Stimulated activated CD4-positive, alpha-beta T cell treated with anti-CD3 and anti-CD28 coated beads, Interleukin-2, amount 100 ng/mL, for 4 hours (primary cell): ENCODE measurements at places on chromosomes 2 and 18.

DNA sequence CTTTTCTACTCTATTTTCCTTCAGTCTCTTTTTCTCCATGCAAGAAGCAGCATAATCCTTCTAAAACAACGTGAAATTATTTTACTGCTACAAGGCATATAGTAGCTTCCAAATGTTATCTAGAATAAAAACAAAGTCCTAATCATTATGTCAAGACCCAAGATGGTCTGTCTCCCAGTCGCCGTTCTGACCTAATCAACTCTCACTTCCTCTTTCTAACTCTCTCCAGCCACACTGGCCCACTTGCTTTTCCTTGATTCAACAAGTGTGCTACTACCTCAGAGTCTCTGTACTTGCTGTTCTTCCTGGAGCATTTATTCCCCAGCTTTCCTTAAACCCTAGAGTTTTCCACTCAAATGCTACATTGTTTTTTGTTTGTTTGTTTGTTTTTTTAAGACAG, 1491.2 kb downstream of the LRP1B start:
- no peak for DNase-seq

GRCh38 chr2:36562973-36563532, 34.9 kb downstream of the FEZ2 start:
- DNase-seq = no peak

DNA sequence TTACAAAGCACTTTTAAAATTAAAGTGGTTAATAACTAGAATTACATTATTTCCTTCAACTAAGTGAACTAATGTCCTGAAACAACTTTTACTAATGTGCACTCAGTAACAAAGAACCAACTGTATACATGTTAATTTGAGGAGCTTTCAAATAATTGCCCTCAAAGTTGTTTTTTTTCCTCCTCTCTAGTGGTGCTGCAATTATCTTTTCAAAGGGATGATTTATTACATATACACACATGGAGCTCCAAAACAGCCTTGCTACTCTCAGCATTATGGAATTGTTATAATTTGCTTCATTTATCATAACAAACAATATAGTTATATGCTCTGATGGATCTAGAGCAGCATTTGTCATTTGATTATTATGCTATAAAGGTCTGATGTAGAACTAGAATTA, 246.3 kb upstream of the RASGRP3 start:
- DNase-seq = no peak

DNA sequence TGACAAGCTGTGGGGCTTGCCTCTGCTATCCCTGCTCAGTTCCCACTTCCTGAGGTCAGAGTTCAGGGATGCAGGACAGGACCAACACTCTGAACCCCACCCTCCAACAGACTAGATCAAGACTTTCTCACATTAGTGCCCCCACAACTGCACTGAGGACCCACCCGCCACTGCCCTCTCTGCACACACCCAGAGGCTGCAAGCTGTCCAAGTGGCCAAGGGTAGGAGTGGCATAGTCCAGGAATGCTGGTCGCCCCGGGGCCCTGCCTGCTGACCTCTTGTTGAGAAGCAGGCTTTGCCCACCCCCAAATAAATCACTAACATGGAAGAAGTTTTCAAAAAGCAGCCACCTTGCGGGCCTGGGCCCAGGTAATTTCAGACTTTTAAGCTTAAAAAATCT, 5.5 kb upstream of the KIF1A start:
- no peak for DNase-seq

DNA sequence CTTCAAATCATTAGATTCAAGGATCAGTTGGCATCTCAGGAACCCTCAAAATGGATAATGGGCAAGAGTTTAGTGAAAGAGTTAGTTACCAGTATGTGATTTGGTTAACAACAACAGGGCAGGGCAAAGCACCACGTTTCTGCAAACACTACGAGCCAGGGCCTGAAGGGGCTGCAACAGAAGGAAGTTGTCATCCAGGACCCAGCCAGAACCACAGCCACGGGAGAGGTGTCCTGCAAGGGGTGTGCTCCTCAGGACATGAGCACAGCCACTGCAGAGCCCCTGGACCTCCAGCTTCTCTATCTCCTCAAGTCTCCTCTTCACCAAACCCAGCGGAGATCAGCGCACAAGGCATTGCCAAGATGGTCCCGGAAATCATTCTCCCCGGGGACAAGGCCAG, 173.3 kb upstream of the PIEZO2 start:
- DNase-seq = no peak

GRCh38 chr2:23475473-23475872, 90.5 kb downstream of the KLHL29 start:
- DNase-seq = no peak

DNA sequence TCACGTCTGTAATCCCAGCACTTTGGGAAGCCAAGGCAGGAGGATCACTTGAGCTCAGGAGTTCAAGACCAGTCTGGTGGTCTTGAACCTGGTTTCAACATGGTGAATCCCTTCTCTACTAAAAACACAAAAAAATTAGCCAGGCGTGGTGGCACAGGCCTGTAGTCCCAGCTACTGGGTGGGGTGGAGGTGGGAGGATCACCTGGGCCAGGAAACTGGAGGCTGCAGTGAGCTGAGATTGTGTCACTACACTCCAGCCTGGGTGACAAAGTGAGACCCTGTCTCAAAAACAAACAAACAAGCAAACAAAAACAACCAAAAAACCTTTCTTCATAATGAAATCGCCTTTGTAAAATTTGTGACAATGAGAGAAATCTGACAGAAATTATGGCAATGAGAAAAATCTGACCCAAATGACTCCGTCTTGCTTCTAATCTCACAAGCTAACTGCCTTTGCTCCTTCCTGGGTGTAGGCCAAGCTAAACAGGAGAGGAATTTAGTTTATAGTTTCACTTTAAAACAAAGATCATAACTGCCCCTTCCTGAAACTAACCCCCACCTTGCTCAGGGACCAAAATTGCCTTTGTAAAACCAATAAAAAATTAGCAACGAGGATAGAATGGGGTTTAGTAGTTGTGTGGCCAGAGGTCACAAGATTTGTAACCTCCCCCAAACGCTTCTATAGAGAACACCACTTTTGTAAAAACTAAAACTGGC, 60.7 kb upstream of the KIF5C start:
- no peak for DNase-seq
